ENCODE measurements at places on chromosomes 7 and 10.
A peak's percentile ranks its signal among the peaks of the same experiment; 100 is the strongest.

DNA sequence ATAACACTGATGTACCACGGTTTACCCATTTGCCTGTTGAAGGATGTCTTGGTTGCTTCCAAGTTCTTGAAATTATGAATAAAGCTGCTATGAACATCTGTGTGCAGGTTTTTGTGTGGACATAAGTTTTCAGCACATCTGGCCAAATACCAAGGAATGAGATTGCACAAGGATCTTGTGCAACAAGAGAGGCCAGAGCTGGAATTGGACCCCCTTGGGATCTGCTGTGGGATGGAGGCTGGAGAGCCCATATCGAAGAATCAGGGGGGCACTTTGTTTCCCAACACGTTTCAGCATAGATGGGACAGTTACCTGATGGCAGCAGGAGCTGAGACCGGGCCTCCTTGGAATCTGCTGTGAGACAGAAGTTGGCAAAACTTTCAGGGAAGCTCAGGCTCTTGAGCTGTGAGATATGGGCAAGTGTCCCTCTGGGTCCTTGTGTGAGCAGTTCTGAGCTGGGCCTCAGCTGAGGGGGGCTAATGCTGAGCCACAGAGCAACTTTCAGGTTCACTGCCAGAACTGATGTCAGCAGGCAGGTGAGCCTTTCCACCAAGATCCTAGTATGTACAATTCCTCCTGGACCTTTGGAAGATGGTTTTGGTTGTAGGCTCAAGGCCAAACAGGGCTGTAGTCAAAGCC is 115.2 kb upstream of the RAB18 start:
- DNase-seq = peak; percentile 67

DNA sequence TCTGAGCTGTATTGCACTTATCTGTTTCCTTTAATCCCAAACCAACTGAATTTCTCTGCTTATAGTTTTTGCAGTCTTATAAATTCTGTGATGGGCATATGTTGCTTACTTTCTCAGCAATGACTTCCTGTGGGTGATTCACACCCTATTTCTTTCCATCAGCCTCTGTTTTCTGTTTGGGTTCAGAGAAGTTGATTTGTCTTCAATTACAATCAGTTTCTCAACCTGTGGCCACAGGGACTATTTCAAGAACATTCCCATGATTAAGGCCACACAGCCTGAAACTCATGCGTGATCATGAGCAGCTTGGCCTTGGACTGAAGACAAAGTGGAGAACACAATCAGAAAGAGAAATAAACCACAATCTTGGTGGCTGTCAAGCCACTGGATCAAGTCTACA is 1174.6 kb upstream of the C7orf33 start:
- DNase-seq = no peak

DNA sequence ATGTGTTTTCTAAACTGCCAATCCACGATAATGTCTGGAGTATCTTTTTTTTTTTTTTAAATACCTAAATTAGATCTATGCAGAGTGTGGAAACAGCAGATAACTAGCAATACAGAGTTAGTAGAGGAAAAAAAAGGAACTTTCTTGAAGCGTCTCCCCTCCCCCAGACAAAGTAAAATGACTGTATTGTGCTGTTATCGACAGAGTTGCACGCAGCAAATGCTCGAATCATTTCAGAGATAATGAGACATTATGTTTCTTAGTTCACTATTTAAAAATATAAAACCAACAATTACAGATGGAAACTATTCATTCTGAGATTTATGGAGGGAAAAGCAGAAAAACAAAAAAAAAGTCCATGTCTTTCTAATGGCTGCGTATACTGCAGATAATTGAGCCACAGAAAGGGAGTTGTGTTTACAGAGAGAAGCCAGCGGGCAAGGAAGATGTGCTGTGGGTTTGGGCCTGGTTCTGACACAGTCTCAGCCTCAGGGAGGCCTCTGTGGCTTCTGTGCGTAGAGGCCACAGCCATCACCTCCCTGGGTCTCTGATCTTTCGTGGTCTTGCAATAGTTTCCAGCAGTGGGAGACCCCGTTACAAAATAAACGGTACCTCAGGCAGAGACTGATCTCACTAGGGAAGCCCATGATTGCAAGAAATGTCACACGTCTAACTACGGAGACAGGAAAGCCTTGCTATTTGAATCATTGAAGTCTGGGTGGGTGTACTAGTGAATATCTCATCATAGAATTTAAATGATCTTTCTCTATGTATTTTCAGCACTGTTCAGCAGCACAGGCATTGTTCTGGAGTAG is 19.1 kb upstream of the KLF6 start:
- no peak for DNase-seq

DNA sequence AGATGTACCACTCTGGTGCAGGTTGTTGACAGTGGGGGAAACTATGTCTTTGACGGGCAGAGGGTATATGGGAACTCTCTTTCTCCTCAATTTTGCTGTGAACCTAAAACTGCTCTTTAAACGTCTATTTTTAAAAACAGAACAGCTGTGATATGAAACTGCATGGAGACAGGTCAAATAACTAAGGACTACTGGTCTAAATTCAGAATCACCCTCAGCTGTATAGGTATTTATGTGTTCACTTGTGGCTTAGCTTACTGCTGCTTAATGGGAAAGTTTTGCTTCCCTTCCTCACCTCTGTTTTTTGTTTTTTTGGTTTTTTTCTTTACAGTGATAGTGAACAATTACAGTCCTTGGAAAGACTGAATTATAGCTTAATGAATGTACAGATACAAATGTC is 86.9 kb upstream of the STRIP2 start:
- no peak for DNase-seq

DNA sequence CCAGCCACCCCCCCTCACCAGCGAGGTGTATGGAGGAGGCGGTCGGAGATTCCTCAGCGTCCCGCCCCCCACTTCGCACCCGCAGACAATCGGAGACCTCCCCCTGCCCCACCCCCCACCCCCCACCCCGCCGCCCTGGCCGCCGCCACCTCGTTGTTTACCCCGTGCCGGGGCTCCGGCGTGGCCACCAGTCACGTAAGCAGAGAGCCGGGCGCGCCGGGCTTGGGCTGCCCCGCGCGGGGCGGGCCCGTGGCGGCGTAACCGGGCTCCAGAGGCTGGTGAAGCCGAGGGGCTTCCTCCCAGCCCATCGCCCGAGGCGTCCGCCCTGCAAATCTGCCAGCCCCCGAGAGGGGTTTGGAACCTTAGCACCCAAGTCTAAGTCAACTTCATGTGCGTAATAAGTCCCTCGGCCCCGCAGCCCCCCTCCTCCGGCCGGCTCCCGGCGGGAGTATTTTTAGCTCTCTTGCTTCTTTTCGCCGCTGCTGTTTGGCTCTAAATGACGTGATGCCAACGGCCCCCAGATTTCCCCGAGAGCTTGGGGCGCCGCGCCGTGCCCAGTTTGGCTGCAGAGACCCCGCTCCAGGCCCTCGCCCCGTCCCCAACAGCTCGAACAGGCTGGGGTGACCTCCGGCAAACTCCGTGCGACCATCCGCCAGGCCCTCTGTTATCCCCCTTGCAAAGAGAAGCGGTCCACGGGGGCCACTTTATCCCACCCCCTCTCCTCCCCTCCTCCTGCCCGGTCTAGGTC is 2.7 kb downstream of the MXI1 start:
- peak; percentile 75 for DNase-seq

DNA sequence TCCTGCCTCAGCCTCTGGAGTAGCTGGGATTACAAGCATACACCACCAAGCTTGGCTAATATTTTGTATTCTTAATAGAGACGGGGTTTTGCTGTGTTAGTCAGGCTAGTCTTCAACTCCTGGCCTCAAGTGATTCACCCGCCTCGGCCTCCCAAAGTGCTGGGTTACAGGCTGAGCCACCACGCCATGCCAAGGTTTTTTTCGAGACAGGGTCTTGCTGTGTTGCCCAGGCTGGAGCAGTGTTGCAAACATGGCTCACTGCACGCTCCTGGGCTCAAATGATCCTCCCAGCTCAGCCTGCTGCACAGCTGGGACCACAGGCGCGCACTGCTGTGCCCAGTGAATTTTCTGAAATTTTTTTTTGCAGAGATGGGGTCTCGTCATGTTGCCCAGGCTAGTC is 3.3 kb upstream of the SEC31B start:
- DNase-seq = no peak

GRCh38 chr10:80284522-80284921 is 4.9 kb downstream of the MAT1A start:
- DNase-seq = no peak

GRCh38 chr7:131652934-131653333 is 96.5 kb upstream of the PODXL start:
- DNase-seq = no peak

DNA sequence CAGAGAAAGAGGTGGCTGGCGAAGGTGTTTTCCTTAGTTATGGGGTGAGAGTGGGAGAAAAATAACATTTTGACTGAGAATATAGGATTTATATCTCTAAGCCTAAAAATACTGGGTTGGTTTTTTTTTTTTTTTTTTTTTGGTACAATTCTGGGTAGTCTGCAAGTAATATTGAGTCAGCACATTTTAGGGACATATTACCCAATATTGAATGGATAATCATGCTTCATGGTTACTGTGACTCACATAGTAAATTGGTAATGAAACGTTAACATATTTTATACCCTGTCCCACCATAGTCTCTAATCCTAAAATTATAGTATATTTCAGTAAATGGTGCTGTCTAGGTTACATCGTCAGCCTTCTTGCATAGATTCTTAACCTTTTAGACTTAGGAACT is 91.4 kb downstream of the TPST1 start:
- DNase-seq = no peak

- no peak for DNase-seq
These were observed 374.6 kb downstream of the DNAJB6 start for GRCh38 chr7:157711353-157711888.

- DNase-seq = no peak
These were observed 139.0 kb upstream of the GPR26 start for GRCh38 chr10:123527151-123527550.

DNA sequence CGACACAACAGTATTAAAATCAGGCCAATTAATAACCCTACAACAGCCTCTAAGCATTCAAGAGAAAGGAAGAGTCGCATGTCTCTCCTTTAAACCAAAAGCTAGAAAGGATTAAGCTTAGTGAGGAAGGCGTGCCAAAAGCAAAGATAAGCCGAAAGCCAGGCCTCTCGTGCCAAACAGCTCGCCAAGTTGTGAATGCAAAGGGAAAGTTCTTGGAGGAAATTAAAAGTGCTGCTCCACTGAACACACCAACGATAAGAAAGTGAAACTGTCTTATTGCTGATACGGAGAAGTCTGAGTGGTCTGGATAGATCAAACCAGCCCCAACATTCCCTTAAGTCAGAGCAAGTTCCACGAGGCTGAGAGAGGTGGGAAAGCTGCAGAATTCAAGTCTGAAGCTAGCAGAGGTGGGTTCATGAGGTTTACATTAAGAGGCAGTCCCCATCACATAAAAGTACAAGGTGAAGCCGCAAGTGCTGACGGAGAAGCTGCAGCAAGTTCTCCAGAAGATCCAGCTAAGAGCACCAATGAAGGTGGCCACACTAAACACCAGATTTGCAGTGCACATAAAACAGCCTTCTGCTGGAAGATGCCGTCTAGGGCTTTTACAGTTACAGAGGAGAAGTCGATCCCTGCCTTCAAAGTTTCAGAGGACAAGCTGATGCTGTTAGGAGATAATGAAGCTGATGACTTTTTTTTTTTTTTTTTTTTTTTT is 194.8 kb downstream of the MAD1L1 start:
- peak; percentile 12 for DNase-seq

DNA sequence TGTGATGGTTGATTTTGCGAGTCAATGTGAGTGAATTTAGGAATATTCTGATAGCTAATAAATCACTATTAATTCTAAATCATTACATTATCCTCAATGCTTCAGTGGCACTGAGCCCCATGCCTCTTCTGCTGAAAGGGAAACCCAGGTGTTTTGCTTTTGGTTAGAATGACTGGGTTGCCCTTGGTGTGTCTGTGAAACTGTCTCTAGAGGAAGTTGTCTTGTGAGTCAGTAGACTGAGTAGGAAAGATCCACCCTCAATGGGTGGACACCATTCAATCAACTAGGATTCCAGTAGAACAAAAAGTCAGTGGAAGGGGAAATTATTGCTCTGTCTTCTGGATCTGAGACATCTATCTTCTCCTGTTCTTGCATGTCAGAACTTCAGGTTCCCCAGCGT is 472.4 kb downstream of the ANKRD7 start:
- DNase-seq = no peak

GRCh38 chr7:66250711-66251110 is 45.6 kb downstream of the TPST1 start:
- DNase-seq = no peak

- DNase-seq = no peak
These were observed 376.0 kb downstream of the SORCS3 start for GRCh38 chr10:105017116-105017515.

GRCh38 chr7:134279336-134279735 is 37.4 kb downstream of the SLC35B4 start:
- DNase-seq = no peak

DNA sequence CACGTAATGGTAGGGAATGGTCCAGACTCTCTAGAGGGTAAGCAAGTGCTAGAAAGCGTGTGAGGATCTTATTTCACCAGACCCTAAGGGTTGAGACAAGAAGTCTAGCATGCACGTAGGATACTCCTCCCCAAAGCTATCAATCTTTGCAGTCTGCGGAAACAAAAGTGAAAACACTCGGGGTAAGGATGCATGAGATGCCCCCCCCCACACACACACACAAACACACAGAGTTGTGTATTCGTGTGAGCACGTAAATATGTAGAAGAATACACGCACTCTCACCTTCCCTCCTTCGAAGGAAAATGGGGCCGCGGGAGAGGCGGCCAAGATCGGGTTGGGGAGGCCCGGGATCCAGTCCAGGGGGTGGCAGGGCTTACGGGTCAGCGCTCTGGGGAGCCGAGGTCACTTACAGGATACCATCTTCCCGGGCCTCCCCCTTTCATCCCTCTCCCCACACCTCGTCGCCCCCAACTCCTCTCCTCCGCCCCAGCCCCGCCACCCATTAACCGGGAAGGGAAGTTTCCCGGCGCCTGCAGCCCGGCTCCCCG is 455 bp downstream of the CUL2 start:
- peak; percentile 13 for DNase-seq

- no peak for DNase-seq
These were observed 120.2 kb downstream of the PRLHR start for GRCh38 chr10:118475214-118475613.

GRCh38 chr10:31157123-31158010 is 125.7 kb upstream of the ZNF438 start:
- DNase-seq = peak; percentile 56

- DNase-seq = no peak
These were observed 15.2 kb upstream of the OPALIN start for GRCh38 chr10:96374004-96374403.

- no peak for DNase-seq
These were observed 20.4 kb downstream of the DNAJC9 start for GRCh38 chr10:73226663-73227062.

GRCh38 chr7:28410628-28411531 is 1.4 kb upstream of the CREB5 start:
- DNase-seq = peak; percentile 58

DNA sequence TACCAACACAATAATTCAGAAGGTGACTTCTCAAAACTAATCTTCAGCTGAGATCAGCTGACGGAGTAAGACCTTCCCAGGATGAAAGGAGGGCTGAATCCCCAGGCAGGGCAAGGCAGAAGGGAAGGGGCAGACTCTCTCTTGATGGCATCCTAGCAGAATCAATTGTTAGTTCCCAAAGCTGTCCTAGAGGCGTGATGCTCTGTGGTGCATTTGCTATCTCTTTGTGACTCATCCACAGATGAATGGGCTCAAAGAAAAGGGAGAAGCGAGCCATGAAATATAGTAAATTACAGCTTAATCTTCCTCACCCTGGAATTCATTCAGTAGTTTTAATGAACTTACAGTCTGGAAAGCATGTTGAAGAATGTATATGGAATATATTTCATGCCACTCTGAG is 37.2 kb downstream of the PDE1C start:
- no peak for DNase-seq

- DNase-seq = no peak
These were observed 248.5 kb upstream of the PLPP4 start for GRCh38 chr10:120208488-120208887.

All from psoas muscle (tissue), 8 donors.